ENCODE measurements at places on chromosomes 7 and 10.
A peak's percentile ranks its signal among the peaks of the same experiment; 100 is the strongest.

- no peak for DNase-seq
These were observed 9.3 kb downstream of the ZNF212 start for GRCh38 chr7:149248777-149249176.

DNA sequence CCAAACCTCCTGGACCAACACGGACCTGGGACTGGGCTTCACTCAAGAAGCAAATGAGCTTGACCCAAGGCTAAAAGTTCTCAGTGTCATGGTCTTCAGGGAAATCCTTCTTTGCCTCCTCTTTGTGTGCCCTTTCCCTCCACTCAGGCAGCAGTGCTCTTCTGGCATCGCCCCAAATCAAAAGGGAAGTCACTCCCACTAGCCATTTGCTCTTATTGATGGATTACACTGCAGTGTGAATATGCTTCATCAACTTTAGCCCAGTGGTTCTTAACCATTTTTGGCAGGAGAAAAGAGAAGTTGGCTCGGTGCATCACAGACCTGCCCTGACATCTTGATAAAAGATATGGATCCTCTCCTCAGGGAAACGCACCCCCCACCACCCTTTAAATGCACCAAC is 19.2 kb upstream of the IKZF1 start:
- DNase-seq = no peak

- no peak for DNase-seq
These were observed 11.5 kb upstream of the NT5C2 start for GRCh38 chr10:103204353-103205255.

DNA sequence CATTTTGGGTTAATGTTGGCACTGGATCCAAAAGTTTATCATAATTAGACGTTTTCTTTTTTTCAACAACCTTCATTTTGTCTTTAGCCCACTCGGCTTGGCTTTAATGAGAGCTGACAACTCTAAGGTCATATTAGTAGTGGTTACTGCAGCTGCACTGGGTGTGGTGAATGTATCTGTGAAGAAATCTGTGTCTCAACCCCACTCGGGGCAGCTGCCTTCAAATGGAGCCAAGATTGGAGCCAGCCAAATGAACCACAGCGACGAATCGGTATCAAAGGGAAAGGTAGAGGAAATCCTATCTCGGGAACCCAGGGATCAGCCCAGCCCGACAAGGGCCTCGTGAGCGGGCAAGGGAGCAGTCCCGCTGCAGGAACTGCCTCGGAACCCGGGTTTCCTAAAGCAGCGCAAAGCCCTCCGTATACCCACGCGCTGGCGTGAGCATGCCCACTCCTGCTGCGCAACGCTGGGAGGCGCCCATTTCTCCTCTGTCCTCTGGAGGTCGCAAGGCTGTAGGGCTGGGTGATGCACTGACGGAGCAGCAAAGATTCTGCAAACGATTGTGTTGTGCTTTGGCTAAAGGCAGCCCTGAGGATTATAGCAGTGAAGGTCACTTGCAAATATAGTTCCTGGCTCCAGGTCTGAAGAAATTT is 98.7 kb upstream of the MBL2 start:
- no peak for DNase-seq

GRCh38 chr7:15335390-15335789 is 226.4 kb downstream of the AGMO start:
- DNase-seq = no peak

GRCh38 chr10:18145652-18146051 is 5.4 kb downstream of the CACNB2 start:
- no peak for DNase-seq

- no peak for DNase-seq
These were observed 11.4 kb upstream of the ZNF12 start for GRCh38 chr7:6718124-6718523.

GRCh38 chr10:77512219-77512578 is 125.4 kb downstream of the KCNMA1 start:
- DNase-seq = no peak

DNA sequence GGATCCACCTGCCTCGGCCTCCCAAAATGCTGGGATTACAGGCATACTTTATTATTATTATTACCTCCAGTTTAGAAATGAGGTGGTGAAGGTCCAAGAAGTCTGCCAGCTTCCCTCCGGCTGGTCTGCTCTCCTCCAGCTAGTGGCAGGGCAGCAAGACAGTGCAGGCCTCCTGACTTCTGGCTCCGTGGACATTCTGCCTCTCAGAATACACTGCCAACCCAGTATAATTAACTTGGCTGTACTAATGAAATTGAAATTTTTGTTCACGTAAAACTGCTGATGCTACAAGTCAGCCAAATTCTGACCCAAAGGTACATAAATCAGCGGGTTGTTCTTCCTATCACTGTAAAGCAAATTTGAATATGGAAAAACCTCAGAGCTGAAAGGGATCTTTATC is 7.6 kb upstream of the PDE1C start:
- no peak for DNase-seq

DNA sequence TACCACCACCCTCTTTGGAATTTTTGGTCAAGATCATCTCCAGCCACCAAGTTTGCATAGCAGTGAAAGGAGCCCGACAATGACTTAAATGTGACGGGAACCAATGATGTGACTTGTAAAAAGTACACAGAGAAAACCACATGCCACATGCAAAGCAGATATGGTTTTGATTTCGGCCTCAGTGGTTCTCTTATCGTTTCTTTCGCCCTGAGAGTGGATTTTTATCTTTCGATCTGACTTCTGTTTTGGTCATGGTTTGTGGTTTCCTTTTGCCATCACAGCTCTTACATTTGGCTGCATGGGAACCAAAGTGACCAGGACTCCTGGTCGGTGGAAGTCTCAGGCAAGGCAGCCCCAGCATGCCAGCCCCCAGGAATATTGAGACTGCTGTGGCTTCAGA is 31.5 kb downstream of the TCF7L2 start:
- DNase-seq = no peak

GRCh38 chr7:5997210-5997808 is 11.5 kb downstream of the PMS2 start:
- DNase-seq = peak; percentile 33

DNA sequence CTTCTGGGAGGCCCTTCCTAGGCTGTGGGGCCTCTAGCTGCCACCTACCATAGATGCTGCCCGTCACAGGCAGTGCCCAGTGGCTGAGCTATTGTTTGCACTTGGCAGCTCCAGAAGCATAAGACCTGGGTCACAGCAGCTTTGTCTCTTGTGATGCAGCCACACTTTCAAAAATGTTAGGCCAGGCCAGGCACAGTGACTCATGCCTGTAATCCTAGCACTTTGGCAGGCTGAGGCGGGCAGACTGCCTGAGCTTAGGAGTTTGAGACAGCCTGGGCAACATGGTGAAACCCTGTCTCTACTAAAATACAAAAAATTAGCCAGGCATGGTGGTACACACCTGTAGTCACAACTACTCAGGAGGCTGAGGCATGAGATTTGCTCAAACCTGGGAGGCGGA is 9.5 kb upstream of the KAZALD1 start:
- DNase-seq = no peak

DNA sequence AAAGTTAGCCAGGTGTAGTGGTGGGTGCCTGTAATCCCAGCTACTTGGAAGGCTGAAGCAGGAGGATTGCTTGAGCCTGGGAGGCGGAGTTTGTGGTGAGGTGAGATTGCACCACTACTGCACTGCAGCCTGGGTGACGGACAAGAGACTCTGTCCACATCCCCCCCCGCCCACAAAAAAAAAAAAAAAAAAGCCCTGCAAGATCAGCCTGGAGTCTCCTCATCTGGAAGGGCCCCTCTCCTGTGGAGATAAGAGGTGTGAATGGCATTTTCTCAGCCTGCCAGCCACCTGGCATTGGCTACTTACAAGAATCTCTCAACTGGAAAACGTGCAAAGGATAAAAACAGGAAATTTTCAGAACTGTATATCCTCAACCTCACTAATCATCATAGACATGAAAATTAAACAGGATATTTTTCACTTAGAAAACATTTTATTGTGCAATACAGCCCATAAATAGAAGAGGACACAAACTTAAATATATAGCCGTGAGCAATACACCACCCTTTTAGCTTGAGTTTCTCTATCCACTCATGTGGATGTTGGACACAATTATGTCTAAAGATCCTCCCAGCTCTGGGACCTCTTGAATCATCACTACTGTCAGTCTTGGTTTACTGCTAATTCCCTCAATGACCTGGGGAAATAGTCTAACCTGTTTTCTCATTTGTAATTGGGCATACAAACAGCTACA is 11.3 kb upstream of the TSPAN15 start:
- DNase-seq = no peak

DNA sequence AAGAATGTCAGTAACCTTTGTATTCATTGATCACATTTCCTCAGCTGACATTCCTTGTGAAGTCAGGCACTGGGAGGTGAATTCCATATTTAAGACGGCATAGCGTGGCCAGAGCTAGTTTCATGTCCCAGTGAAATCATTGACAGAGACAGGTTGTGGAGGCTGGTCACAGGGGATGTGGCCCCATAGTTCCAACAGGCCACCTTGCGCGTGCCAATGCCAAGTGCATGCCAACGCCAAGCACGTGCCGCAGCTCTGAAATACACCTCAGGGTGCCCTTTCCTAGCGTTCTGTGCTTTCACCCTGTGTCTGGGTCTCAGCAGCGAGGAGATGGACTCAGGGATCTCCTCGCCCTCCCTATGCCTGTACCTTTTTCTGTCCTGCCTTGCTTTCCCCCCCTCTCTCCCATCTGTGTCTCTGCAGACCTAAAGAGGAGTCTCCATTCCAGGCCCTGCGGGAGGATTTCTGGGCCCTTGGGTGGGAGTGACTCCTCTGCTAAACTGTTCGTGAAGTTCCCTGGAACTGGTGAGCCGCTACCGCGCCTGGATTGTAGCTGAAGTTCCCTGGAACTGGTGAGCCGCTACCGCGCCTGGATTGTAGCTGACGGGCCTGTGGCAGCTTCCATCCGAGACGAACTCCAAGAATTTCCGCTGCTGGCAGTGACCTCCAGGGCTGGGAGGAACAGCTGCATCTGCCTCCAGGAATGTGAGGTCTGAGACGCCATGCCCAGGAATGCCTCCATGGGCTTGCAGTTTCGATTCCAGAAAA is 19.7 kb downstream of the AQP1 start:
- DNase-seq = no peak

DNA sequence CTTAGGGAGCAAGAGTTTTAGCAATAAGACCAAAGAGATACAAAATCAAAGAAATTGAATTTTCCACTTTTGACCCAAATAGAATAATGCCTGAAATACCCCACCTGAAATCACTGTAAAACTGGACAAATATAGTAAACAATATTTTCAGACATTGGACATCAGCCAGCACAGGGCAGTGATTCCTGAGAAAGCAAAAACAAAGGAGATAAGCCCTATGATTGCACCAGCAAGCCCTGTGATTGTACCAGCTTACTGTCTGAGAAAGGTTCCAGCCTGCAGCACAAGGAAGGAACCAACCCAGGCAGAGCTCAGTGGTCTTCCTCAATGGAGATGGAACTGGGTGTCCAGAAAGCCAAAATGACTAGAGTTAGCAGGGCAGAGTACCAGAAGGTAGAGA is 10.3 kb downstream of the TMEM106B start:
- DNase-seq = no peak

- DNase-seq = no peak
These were observed 101.7 kb downstream of the NEBL start for GRCh38 chr10:20795391-20795790.

GRCh38 chr7:7970531-7971307 is 2.1 kb downstream of the GLCCI1 start:
- no peak for DNase-seq

- DNase-seq = no peak
These were observed 3.9 kb upstream of the BLVRA start for GRCh38 chr7:43754596-43754995.

DNA sequence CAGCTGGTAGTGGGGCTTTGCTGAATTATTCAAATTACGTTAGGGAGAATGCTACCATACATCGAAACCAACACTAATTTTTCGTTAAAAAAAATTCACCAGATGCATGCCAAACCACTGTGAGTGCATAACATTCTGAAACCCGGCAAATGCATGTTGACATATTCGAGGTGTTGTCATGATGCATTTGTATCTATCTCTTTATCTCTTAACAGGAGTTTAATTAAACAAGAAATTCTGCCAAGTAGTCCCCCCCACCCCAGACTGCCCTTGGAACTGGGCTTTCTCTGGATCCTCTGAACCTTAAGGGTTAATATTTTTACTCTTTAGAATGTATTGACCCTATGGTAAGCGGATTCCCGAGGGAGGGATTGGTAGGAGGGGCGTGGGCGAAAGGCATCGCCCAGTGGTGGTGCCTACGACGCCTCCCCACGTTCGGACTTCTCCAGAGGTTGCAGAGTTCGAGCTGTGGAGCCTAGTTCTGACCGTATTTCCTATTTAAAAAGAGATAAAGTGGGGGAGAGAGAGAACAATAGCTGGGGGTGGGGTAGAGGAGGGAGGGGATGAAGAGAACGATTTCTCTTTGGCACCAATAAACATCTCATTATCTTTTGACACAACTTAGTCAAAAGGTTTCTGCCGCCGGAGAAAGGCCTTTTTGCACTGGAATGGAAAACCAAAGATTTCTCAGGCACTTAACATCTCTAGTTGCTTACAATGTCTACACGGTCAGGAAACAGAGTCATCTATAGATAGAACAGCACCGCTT is 7.2 kb downstream of the DLX6 start:
- DNase-seq = no peak

DNA sequence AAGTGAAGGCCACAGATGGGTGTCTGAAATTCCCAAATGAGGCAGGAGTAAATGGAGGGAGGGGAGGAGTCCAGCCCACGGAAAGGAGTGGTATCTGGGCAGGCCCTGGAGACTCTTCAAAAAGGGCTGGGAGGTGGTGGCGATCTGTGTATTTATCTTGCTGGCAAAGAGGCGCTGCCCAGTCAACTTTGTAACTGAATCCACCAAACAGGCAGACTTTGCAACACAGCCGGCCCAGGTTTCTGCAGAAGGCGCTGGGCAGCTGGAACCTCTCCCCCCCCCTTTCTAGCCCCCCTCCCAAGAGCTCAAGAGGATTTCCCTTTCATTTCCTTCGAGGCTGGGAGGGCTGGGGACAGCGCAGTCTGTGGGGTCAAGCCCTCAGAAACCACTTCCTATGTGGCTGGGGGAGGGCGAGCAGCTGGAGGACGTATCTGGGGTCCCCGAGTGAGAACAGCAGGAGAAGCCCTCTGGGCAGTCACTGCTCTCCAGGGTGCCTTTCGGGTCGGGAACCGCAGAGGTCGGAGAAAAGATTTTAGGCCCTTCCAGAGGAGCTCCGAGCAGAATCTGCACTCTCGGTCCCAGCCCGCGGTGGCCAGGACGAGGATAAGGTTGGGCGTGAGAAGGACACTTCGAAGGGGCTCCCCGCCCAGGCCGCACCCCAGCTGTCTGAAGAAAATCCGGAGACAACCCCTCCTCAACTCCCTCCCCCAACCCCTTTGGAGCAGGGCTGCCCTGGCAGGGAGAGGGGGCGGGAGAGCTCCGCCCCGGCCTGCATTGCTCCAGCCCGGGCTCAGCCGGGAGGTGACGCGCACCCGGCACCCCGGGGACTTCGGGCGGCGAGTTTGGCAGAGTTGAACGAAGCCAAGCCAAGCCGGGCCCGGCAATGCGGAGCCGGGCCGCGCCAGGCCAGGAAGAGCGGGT is 965 bp downstream of the ZCCHC24 start:
- DNase-seq = peak; percentile 62

GRCh38 chr7:71752171-71752935 is 620.4 kb downstream of the GALNT17 start:
- DNase-seq = peak; percentile 19

GRCh38 chr7:90246171-90246570 is 1.2 kb downstream of the CFAP69 start:
- DNase-seq = no peak

Measured in activated T-cell treated with anti-CD3 and anti-CD28 coated beads, Interleukin-2, amount 50 U/mL, for 1 hour (primary cell).